Forelimb muscle (tissue), 1 donor: ENCODE measurements at places on chromosomes 6 and 20. TPM values are rescaled to one million over a fixed set of nuclear protein-coding genes. Genes with fewer than 3 reads are reported as not detected.

DNA sequence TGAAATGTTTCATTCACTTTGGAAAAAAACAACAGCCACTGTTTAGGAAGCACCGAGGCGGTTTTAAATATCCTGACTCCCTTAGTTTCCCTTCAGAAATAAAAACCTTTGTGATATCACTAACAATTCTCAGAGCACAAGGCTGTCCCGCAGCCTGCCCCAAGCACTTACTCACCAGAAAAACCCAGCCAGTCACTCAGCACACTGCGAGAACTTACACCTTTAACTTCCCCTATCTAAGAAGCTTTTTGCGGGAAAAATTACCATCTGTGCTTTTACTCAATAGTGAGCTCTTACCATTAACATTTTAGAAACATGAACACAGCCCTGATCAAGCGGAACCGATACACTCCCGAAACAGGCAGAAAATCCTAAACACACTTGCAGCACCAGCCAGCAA, 9.3 kb downstream of the ZBTB46 start:
- DNase-seq: no peak

- no peak for DNase-seq
Observed at GRCh38 chr6:170033666-170034065, 257.2 kb downstream of the DLL1 start.

DNA sequence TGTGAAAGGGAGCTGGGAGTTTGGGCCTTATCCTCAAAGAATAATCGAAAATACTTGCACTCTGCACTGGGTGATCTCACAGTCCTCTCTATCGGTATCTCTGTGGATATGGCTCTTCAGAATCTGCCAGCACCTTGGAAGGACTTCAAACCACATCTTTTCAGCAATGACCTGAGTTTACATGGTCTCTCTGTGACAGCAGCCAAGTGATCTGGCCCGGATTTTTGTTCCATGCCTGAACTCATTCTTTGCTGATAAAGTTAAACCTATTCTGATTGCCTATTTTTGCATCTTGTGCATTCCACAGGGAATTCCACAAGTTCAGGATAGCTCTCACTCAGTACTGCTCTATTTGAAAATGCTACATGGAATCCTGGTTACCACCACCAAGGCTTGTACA, 98.9 kb downstream of the HDGFL1 start:
- DNase-seq: no peak

- DNase-seq: no peak
Observed at GRCh38 chr20:51116765-51117686, 94.1 kb upstream of the KCNG1 start.

GRCh38 chr6:71855406-71855805, 30.9 kb upstream of the RIMS1 start:
- no peak for DNase-seq

GRCh38 chr20:1942061-1942460, 46.9 kb downstream of the SIRPA start:
- no peak for DNase-seq

- DNase-seq: no peak
Observed at GRCh38 chr6:6685249-6686040, 96.9 kb downstream of the LY86 start.

- DNase-seq: no peak
Observed at GRCh38 chr6:30687659-30688431, 1.4 kb upstream of the PPP1R18 start.

C2 gene
- 3.0 TPM for polyA plus RNA-seq

FYN gene
- 127 TPM for polyA plus RNA-seq
